ENCODE measurements at places on chromosomes 3 and 15.

DNA sequence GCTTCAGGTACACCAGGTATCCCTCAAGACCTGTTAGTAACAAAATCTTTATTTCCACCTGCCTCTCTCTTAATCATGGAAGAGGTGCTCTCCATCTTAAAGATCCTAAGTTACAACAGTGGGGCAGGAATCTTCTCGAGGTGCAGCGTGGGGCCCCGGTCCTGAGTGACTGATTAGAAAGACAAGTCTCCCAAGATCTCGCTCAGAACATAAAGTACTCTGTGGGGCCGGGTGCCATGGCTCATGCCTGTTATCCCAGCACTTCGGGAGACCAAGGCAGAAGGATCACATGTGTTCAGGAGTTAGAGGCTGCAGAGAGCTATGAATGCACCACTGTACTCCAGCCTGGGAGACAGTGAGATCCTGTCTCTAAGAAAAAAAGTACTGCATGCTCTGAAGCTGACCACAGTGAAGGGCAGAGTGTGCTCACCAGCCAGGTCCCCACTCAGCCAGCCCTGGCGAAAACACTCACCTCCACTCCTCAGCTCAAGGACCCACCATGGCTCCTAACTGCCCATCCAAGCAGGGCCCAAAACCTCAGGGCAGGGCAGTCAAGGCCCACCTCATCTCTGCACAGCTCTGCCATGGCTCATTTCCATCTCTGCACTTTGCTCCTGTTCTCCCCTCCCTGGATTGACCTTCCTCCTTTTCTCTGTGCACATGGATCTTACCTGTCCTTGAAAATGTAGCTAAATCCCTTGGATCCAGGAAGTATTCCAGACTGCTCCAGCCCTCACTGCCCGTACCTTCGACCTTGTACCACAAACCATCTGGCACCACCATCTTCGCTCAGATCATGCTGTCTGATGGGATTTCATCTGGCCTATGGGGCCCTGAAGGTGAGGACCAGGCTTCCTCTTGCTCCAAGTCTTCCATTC, 7.1 kb downstream of the SEMA7A start:
- no peak for DNase-seq

- no peak for DNase-seq
Observed at GRCh38 chr3:32315441-32315840, 76.2 kb upstream of the CMTM7 start.

DNA sequence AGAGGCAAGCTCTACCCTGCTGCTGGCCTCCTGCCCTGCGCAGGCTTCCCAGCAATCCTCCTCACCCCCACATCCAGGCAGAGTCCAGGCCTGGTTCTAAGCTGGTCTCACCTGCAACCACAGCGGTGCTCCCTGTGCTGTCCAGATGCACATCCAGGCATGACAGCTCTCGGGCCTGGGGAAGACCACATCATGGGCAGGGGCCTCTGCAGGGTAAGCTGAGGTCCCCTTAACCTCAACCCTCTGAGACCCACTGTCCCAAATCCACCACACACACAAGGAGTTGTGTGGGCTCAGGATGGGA, 10.8 kb downstream of the PLA2G4D start:
- DNase-seq = no peak

DNA sequence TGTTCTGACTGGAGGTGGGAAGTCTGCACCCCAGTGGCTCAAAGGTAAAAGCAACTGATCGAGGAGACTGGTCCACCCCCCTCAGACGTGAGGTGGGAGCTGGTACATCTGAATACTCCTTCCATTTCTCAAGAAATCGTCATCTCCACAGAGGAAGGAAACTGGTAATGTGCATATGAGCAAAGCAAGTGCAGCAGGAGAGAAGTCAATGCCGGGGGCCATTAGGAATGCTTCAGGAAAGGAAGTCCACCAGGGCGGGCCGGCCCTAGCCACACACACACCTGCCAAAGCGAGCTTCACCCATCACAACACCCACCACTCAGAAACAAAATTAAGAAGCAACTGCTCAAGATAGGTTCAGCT, 8.5 kb downstream of the TBC1D2B start:
- no peak for DNase-seq

DNA sequence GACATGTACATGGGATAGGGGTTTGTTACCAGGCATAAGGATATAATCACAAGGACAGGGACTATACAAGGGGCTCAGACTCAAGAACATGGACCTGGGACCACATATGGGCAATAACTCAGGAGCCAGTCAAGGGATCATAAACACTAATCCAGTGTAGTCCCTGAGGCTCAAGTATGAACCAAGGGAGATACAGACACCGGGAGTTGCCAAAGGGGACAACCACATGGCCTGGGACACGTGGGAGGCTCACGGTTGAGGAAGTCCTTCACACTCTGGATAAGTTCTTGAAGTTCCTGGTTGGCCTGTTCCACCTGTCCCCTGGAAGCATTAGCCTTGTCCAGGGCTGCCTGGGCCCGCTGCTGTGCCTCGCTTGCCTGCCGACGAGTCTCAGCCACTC, 1.8 kb upstream of the USP19 start:
- no peak for DNase-seq

- peak; percentile 84 for DNase-seq
Observed at GRCh38 chr15:69755551-69756310, 303.1 kb downstream of the RPLP1 start.

DNA sequence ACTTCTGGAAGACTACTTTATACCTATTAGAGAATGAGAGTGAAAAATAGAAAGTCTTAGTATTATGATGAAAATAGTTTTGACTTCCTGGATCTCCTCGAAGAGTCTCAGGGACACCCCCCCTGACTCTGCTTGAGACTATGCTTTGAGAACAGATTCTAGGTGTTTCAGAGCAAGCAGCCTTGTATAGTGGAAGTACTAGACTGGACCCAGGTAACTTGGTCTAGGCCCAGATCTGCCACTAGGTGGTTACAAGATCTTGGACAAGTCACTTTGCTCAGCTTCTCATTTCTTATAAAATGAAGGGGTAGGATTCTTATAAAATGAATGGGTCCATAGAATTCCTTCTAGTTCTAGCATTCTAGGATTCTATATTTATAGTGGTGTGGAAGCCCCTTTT, 9.1 kb downstream of the ABHD5 start:
- DNase-seq = peak; percentile 38

- no peak for DNase-seq
Observed at GRCh38 chr3:9216736-9217135, 32.7 kb downstream of the SRGAP3 start.

GRCh38 chr3:22713936-22714335, 489.2 kb upstream of the UBE2E2 start:
- DNase-seq = no peak

- DNase-seq = no peak
Observed at GRCh38 chr15:77266708-77267386, 153.1 kb downstream of the PEAK1 start.

GRCh38 chr3:17852217-17852616, 109.8 kb upstream of the TBC1D5 start:
- DNase-seq = no peak

- DNase-seq = no peak
Observed at GRCh38 chr3:10249833-10250232, 1.6 kb downstream of the TATDN2 start.

DNA sequence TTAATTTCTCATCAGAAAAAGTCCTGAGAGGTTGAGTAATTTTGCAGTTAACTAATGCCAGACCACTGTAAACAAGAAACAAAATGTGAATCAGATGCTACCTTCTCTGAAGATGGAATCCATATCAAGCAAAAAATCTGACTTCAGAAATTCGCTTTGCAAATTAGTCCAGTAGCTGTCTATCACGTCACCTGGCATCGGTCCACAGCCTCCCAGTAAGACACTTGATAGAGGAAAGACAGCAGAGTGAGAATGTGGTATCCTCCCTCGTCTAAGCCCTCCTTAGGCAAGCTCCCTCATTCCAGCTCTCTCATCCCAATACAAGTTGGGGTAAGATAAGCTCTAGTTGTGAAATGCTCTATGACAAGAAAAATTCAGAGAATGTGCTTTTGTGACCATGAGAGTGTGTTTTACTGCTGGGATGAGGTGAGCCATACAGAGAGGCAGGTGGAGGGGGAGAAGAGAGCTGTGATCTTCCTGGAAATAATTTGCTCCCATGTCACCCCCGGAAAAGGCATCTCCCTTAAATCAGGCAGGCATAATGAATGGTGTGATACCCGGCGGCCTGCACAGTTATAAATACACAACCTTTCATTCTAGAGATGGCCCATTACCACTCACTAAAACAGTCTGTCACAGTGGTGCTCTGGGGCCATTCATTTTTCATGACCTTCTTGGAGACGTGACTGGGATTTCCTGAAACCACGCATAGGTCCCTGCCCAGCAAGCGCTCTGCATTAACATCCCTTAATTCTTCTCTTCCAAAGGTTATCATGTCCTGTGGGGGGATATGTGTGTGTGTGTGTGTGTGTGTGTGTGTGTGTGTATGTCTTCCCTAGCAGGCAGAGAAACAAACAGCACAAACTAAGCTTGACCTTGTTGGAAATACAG, 602.0 kb upstream of the KCNMB2 start:
- DNase-seq = no peak

DNA sequence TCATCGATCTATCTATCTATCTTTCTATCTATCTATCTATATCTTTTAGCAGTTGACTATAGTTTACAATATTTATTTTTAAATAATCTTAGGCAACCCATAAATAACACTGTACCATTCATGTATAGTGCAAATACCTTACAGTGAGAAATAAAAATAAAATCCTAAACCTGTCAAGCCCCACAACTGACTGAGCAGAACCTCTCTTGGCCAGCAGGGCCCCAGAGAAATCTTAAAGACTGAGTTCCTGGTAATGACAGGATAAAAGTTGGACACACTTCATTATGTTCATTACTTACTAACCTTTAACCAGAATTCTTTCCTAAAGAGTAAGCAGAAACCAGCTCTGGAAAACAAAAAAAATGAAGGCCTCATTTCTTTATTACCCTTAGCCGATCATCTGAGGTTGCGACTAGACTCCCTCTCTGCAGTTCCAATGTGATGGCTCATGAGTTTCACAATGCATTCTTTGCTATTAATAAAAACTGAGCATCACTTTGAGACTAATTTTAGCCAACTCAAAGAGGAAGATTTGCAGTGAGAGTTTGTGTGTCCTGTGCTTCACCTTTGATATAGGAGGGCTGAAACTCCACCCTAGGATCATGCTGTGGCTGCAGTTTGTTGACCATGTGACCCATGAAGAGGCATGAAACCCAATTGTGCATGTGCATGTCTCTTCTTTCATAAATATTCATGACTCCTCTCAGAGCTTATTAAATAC, 1072.0 kb downstream of the NSUN3 start:
- no peak for DNase-seq

DNA sequence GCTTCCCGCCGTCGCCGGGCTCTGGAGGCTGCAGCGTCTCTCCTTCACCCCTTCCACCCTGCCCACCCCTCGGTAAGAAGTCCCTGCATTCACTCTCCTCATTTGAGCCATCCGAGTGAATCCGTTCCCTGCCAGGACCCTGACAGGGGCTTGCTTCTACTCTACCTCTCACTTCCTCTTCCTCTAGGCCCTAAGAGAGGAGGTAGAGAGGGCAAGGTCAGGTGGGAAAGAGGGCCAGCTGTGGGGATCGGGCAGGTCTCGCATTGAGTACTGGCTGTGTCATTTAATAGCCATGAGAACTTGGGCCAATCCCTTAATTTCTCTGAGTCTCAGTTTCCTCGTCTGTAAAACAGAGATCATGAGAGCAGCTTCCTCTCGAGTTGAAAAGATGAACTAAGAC, 283.6 kb downstream of the UACA start:
- DNase-seq = peak; percentile 27

DNA sequence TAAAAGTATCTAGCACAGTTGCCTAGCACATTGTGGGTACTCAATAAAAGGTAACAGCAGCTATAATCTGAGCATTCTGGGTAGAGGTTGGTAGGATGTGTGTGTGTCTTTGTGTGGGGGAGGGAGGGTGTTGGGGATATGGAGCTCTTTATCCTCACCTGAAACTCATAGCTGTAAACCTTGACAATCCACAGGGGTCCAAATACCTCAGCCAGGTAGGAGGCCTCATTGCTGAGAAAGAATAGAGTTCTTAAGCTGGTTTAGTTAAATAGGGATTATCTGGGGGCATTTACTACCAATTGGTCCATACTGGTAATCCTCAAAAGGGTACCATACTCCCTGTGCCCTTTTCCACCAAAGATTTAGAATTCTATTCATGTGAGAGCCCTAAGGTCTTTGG, 3.9 kb downstream of the SERF2 start:
- no peak for DNase-seq

DNA sequence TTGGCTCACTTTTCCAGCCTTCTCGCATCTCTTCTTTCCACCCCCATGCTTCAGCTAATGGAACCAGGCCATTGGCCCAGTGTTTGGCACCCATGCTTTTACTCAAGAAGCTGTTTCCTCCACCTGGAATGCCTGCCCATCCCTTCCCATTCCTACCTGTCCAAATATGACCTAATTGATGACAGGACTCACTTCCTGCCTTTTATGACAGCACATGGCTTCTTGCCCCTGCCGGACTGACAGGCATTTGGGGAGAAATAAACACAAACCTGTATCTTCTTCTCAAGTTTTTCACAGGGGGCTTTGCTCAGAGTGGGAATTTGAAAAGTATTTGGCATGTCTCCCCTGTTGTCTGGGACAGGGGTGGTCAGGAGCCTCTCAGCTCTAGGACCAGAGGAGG, 120.1 kb downstream of the ABHD5 start:
- DNase-seq = no peak

GRCh38 chr3:115004201-115005140, 142.6 kb downstream of the ZBTB20 start:
- no peak for DNase-seq

GRCh38 chr3:8445861-8446260, 55.8 kb upstream of the LMCD1 start:
- DNase-seq = no peak

- DNase-seq = no peak
Observed at GRCh38 chr15:92666780-92667179, 11.2 kb upstream of the FAM174B start.

- DNase-seq = peak; percentile 29
Observed at GRCh38 chr3:127844326-127844942, 22.1 kb upstream of the MGLL start.

DNA sequence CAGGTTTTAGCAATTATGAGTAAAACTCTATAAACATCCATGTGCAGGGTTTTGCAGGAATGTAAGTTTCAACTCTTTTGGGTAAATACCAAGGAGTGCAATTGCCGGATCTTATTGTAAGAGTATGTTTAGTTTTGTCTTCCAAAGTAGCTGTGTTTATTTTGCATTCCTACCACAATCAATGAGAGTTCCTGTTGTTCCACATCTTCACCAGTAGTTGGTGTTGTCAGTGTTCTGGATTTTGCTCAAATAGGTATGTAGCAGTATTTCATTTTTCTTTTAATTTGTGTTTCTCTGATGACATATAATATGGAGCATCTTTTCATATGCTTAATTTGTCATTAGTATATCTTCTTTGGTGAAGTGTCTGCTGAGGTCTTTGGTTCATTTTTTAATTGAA, 185.1 kb upstream of the GALNT15 start:
- DNase-seq = no peak

Data from B cell (primary cell).